ENCODE measurements at places on chromosomes 4 and X. TPM values are rescaled to one million over a fixed set of nuclear protein-coding genes. Genes with fewer than 3 reads are reported as not detected.

The CT83 gene
- not detected for total RNA-seq

The FAM156A gene
- total RNA-seq = 23.8 TPM

The FMR1 gene
- 26.1 TPM for total RNA-seq

The PDGFRA gene
- 0.40 TPM for total RNA-seq

The ZXDB gene
- total RNA-seq = 10.1 TPM

The UGT2B10 gene
- not detected for total RNA-seq

Measured in A549 treated with ZK216348 at 1 μM for 4 hours (cell line).